ENCODE measurements at places on chromosomes 3 and 15.

GRCh38 chr3:87503900-87504498 is 227.6 kb upstream of the POU1F1 start:
- DNase-seq, result peak; percentile 56

DNA sequence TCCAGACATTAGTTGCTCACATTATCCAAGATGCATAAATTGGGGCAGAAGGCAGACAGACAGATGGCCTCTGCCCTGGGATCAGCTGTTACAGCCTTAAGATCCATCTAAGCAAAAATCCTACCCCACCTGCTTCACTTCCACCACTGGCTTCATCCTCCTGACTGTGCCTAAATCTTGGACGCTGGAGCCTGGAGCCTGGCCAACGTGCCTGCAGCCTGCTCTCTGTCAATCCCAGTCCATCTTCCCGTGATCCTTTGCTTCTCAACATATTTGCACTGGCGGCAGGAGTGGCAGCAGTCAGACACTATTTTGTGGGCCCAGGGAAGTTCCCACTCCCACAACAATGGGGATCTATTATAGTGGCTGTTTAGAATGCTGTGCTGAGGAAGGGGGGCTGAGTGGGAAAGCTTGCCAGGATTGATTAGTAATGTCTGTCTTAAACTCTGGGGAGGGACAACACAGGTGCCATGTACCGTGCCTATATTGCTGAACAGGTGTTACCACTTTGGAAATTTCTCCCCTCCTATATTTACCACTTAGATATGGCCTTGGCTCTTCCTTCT is 121.2 kb downstream of the MEGF11 start:
- DNase-seq, result no peak

GRCh38 chr15:82014989-82015388 is 30.8 kb downstream of the MEX3B start:
- DNase-seq, result no peak

DNA sequence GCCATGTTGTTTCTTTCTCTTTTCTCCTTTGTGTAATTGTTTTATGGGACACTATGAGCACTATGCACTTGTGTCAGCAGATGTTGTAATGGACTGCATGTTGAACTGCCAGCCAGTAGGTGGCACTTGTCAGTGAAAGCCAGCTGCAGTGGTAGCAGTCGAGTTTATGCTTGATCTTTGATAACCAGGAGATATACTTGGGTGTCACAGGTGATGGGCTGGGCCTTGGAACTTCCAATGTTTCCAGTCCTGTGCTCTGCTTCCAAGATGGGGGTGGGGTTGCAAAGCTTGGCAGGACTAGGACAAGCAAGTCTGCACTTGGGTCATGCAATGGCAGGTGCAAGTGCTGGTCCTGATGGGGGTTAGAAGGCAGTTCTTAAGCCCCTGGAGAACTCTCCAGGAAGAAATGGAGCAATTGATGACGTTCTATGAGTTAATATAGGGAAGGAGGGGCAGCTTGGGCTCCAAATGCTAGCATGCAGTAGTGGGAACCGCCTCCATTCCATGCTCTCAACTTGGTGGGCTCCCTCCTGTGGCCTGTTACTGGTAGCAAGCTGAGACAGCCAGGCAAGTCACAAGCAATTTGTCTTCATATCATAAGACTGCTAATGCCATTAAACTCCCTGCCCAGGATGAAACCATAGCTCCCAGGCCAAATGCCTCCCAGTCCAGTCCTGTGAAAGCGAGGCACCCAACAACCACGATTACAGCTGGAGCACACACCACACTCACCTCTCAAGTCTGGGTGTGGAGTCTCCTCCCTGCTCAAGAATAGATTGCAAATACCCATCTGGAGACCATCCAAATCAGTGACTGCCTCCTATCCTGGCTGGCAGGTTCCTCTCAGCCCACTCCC is 287.2 kb downstream of the CGGBP1 start:
- DNase-seq, result no peak

DNA sequence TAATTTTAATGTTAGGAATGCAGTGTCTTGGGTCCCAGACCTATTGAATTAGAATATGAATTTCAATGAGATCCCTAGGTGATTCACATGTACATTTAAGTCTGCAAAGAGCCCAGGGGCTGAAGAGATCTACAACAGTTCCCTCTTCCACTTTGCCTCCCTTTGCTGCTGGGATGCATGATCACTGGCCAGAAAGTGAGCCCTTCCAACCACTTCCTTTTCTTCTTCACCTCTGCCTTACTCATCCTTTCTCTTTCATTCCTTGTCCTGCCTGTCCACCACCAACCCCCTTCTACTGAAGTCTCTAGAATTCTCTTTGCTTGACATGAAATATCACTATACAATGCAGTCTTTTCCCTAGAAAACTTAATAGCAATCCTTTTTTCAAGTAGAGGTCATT is 222.4 kb upstream of the LRIG1 start:
- no peak for DNase-seq

DNA sequence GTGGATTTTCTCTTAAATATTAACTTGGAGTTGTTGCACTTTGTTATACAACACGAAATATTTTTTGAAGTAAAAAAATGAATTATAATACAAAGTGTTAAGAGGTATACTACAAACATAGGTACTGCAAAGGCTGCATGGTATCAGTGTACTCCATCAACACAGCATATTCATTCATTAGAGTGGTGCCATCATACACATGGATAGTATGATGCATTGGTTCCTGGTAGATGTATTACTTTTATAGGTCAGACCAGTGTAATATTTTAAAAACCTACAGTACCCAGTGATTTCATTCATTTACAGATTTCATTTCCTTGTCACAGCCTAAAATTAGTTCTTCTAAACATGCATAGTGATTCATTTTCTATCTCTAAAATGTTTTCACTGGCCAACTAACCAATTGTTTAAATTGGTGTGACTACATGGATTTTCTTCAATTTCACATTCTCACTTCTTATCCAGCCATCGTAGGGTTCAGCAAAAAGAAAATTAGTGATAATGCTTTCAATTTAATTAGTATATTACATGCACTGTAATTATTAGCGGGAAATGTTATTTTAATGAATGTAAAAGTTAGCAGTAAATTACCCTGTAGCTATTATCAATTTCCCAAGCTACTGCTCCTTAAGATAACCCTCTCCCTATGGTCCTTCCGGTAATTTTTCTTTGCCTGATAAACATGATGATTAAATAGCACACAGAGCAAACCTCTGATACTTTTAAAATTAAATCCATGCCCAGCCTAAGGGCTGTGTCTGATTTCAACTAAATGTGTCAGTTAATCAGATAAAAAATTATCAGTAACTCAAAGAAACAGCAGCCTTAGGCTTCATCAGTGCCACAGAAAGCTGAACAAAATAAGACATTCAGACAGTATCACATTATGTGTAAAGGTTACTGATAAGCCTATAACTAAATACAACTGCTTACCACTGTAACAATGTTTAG is 68.4 kb downstream of the DPH6 start:
- no peak for DNase-seq

DNA sequence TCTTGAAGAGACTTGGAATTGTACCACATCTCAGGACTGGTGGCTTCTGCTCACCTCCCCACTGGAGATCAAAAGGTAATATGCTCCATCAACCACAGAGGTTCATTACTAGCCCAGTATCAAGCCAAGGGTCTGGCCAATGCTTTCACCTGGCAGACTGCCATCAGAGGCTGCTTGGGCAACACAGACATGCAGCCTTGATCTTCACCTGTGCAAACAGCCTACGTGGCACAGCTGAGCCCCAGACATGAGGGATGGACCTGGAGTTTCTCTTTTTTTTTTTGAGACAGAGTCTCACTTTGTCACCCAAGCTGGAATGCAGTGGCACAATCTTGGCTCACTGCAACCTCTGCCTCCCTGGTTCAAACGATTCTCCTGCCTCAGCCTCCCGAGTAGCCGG is 105.6 kb upstream of the HES1 start:
- no peak for DNase-seq

DNA sequence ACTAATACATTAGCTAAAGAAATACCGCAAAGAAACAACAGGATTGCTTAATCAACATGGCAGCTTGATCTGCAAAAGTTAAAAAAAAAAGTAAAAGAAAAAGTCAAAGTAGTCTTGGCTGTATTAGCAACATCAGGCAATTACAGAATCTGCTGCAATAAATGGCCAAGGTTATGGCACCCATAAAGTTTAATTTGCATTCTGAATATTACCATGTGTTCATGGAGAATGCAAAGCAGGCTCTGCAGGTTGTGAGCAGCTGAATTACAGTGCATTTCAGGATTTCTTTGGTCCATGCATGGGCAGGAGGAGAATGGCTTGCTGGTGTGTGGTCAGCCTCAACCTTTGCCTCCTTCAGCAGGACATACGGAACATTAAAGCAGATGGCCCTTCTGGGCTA is 199.1 kb upstream of the AZI2 start:
- no peak for DNase-seq

DNA sequence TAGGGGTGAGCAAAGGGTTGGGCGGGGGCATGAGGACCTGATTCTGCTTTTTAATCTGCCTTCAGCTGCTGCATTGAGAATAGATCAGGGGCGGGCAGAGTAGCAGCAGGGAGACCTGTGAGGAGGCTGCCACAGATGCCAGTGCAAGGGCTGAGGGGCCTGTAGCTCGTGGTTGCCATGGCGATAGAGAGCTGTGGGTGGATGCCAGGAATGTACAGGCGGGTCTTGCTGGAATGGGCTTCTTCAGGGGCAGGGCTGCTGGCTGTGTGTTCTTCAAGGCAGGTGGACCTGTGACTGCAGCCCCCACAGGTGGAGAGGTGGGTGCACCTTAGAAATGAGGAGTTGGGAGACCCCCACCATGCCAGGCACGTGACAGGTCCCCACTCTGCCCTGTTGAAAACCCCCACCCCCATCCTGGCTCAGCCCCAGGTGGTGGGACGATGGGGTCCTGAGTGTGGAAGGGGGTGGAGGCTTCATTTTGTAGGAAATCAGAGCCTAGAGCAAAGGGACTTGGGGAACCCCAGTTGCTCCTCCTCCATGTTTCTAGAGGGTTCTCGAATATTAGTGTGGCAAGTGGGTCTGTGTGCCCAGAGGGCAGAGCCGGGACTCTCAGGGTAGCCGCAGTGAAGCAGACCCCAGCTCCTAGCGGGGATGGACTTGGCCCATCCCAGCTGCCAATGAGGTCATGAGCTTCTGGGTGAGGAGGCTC is 38.3 kb downstream of the SLC6A6 start:
- no peak for DNase-seq

DNA sequence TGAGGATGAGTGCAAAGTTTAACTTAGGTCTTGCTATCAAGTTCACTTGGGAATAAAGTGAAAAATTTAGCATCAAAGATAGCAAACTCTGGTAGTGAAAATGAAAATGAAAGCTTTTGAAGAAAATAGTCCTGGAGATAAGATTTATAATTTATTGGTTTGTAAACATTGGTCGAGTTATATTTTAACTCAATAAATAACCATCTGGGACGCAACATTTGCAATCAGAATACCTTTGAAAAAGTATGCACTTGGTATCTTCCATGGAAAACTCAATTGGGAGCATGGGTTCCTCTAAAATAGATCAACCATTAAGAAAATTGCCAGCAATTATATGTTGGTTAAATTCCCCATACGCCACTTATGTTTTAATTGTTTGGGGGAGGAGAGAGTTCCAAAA is 209.5 kb downstream of the NAALADL2 start:
- DNase-seq, result no peak

DNA sequence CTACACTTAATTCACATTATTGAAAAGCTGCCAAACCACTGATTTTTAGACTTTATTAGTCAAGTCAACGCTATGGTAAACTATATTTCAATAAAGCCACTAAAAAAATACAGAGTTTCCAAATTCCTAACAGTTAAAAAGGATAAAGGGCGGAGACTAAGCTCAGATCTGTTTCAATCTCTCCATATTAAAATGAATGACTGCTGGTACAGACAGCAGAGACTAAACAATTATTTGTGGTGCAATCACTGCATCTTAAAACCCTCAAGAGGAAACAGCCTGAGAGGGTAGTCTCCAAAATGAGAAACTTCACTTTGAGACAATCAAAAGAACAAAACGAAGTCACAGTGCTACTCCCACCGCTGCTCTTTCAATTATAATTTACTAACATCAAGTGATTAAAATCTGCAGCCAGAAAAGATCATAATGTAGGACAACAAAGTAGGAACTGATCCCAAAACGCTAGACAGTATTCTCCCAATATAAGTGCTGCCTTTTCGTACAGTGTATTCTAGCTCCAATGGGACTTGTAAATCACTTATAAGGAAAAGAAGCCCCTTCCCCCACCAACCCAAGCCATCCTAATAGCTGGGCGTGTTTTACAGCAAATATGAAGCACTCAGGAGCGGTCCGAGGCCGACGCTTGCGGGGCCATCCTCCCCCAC is 1.2 kb downstream of the UBP1 start:
- no peak for DNase-seq

GRCh38 chr3:178480274-178480673 is 56.0 kb upstream of the KCNMB2 start:
- DNase-seq, result no peak

DNA sequence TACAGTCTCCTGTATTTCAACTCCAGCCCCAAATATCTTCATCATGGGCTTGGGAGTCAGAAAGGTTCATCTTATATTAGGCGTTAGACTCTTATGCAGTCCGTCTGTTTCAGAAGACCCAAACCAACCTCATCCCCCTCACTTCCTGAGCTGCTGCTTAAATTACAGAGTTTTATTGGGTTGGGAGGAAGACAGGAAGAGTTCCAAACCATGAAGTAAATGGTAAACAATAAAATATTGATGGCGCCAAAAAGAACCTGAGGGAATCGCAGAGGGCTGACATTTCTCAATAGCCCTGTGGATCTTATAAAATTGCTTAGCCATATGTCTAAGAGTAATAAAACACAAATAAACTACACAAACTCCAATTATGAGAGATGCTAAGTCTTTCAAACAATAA is 116.9 kb upstream of the C3orf80 start:
- no peak for DNase-seq

GRCh38 chr3:76990606-76991005 is 49.3 kb upstream of the ROBO2 start:
- no peak for DNase-seq

DNA sequence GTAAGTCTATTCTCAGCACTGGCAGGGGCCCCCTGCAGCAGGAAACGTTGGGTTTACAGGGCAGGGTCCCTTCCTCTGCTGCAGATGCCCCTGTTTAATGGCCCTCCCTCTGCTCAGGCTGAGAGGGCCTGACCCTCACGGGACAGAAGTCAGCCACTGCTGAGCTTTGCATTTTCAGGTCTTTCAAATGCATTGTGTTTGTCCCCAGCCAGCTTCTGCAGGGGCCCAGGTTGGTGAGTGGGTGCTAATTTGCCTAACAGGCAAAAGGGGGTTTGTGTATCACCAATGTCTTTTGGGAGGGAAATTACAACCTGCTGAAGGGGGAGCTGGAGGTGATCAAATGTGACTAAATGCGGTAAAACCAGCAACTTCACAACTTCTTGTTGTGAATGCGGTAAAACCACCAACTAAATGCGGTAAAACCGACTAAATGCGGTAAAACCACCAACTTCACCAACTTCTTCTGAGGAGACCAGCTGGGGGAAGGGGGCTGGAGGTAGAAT is 44.8 kb upstream of the UBE2E1 start:
- no peak for DNase-seq
